ENCODE measurements at places on chromosomes 5 and 9. TPM values are rescaled to one million over a fixed set of nuclear protein-coding genes. Genes with fewer than 3 reads are reported as not detected.

Gene ADAMTS6
- total RNA-seq = 0.32 TPM

Gene SYK
- total RNA-seq = 41.1 TPM

DNA sequence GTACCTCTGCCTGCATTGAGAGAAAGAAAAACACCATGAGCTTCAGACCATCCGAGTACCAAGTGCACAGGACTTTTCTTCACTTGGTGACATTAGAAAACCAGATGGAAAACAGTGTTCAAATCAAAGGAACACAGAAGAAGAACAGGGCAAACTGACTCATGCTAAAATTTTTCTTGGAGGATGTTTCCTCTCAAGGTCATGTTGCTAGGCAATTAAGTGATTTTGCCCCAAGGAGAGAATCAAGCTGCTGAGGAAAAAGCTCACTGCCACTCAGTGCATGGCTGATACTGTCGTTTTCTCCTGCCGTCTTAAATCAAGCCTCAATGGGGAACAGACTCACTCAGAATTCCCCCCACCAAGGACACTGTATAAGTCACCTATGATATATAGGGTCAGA lies 57.9 kb upstream of the SIMC1 start:
- no peak for DNase-seq

Gene PCDHA1
- 0.09 TPM for total RNA-seq

Gene MYORG
- 10.9 TPM for total RNA-seq

- DNase-seq = no peak
These were observed 124.7 kb upstream of the TBC1D2 start for GRCh38 chr9:98380065-98380681.

Gene EFNA5
- total RNA-seq = 3.5 TPM

- DNase-seq = no peak
These were observed 47.8 kb downstream of the KDM4C start for GRCh38 chr9:6805532-6805931.

GRCh38 chr5:116663081-116663480 lies 88.5 kb upstream of the SEMA6A start:
- no peak for DNase-seq

DNA sequence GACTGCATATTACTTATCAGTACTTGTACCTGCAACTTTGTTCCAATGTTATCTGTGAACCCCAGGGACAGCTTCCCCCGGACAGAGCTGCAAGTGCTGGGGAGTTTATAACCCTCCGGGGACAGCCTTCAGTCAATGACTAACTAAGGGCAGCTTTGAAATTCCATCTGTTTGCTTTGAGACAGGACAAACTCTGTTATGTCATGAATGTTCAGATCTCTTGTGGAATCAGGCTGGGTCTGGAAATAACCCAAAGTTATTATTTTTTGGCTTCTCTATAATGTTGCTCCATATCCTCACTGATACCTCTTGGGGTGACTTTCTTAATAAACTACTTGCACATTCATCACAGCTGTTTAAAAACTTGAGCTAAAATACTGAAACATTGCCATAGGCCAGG lies 617.5 kb upstream of the TLE4 start:
- no peak for DNase-seq

Gene CCDC192
- total RNA-seq = not detected

Gene NAIP
- total RNA-seq = 10.1 TPM

DNA sequence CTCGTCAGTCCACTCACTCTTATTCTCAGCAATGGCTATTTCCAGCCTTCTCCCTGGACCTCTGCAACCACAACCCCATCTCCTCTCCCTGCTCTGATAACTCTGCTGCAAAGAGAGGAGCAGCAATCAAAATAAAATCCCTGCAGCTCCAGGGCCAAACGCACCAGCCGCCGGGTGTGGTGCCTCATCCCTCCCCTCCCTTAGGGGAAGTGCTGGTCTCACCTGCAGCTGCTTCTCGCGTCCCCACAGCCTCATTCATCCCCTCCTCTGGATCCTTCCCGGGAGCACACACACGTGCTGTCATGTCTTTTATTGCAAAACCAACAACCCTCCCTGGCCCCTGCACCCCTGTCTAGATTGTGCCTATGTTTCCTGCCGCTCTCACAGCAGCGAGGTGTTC lies 77.8 kb downstream of the TENT4A start:
- DNase-seq = no peak

DNA sequence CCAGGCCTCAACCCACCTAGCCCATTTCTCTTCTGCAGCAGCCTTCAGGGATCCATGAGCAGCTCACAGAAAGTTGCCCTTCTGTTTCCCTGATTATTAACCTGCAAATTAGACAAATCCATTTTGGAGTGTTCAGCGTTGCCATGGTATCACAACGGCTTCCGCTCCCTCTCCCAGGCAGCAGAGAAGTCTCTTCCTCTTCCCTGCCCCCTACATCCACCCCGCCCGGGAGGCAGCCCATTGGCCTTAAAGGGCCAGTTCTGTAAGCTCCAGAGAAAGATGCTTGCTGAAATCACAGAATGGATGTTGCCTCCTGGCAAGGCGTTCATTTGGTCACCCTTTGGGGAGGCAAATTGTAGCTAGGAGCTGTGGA lies 47.7 kb upstream of the BOD1 start:
- no peak for DNase-seq

GRCh38 chr5:123036391-123037103 lies at the start of gene PPIC:
TSS of gene PPIC (minus strand) at chr5:123036725. CDS start at chr5:123036625, 100 bp downstream.
- DNase-seq = peak; percentile 96

DNA sequence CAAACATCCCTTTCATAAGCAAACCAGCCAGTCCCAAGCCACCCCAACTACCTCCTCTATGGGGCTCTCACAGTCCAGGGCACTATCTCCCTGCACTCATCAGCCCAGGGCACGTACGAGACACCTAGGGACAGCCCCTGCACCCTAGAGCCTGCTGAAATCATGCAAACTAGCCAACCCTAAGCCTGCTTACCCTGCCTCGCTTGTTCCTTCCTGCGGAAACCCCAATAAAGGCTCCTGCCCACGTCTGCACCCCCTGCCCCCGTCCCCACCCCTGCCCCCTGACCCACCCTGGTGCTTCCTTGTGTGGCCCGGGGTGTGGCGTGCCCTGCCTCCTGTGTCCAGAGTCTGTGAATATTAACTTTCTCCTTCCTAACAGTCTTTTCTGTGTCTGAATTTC lies 135.9 kb downstream of the GADD45G start:
- no peak for DNase-seq

Gene SPAAR
- total RNA-seq = 0.74 TPM

DNA sequence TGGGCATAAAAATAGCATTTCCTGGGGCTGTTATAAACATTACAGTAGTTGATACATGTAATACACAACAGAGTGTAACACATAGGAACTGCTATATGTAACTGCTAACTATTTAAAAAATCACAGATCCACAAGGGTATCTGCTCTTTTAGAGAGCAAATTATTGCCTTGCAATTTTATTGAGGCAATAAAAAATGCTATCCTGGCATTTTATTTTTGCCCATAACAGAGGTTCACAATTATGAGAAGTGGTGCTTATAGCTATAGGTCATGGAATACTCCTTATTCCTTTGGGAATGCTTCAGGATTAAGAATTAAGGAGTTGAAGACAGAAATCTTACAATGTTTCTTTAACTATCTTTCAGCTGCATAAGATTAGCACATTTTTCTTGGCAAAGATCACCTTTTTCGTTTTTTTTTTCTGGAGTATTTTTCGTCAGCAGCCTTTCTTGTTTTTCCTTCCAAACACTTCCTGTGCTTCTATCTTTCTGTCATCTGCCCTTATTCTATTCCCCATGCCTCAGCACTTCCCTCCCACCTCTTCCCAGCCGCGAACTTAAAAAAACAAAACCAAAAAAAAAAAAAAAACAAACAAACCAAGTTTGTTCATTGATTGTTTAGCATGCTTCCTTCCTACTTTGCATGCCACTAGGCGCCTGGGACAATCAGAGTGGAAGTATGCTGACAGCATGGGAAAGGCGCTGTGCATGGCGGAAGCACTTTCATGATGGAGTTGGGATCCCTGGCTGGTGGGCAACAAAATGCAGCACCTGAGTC lies 264.2 kb downstream of the MAST4 start:
- no peak for DNase-seq

Gene GPR150
- 0.84 TPM for total RNA-seq

- peak; percentile 66 for DNase-seq
These were observed 464 bp downstream of the CEMIP2 start for GRCh38 chr9:71767776-71768321.

GRCh38 chr5:176679365-176680225 lies 32.3 kb downstream of the TSPAN17 start:
- DNase-seq = no peak

Gene SPAG8
- total RNA-seq = 1.8 TPM

DNA sequence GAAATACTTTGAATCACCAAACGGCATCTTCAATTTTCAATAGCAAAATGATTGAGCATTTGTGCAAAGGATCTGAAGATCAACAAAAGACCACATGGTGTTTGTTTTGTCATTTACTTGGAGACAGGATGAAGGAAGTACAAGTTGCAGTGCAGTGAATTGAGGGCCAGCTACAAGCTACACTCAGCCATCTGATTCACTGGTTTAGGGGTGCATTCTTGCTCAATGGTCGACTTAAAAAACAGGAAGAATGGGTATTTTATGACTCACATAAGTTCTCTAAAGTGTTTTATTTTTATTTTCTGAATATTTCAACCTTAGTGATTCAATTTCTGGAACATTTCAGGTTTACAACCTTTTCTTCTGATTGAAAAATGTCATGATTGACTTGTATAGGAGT lies 412.1 kb upstream of the ADAMTSL1 start:
- no peak for DNase-seq

DNA sequence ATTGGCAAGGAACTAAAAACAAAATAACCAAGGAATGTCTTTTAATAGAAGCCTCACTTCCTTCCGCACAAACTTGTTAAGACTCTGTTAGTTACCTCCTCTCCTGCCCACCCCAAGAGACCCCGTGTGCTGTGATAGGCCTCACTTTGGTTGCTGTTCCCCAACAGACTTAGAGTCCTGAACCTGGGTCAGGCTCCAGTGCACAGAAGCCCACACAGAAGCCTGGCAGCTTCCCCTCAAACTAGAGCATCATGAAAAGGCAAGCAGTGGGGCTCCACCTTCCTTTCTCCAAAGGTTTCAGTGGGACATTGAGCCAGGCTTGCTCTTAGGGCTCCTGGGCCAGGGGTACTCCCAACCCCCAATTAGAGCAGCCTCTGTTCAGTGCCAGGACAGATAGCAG lies 230.5 kb downstream of the ESM1 start:
- no peak for DNase-seq

Gene LOX
- total RNA-seq = 3.3 TPM

- no peak for DNase-seq
These were observed 105.4 kb downstream of the DCP2 start for GRCh38 chr5:113081881-113082546.

Gene CBY3
- not detected for total RNA-seq

DNA sequence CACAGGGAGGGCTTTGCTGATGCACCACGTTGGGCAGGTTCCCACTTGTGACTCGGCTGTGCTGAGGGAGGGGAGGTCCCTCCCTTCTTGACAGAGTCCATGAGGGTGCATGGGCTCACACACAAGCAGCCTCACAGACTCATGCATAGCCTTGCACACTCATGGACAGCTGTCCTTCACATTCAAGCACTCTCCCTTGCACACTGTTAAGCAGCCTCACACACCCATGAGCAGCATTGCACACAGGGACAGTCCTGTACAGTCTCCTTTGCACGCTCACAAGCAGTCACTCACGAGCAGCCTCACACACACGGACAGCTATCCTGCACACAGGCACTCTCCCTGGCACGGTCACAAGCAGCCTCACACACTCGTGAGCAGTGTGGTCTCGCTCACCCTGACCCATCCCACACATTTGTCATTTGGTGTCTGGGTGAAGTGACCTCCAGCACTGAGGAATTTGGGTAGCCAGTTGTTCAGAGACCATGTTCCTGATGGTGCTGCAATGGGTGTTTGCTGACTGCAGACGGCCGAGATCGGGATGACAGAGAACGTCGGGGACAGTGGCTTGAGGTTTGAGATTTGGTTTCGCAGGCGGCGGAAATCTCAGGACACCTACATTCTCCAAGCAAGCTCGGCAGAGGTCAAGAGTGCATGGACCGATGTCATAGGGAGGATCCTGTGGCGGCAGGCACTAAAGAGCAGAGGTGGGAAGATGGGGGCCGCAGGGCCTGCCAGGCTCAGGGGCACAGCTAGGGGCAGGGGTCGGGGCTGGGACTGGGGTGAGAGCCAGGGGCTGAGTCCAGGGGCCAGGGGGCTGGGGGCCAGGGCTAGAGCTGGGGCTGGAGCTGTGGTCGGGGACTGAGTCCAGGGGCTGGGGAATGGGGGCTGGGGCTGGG lies 17.7 kb upstream of the LRRC14B start:
- no peak for DNase-seq

- DNase-seq = peak; percentile 68
These were observed 114.8 kb downstream of the WNK2 start for GRCh38 chr9:93298498-93299417.

Gene PCDH1
- total RNA-seq = 12.1 TPM

Gene SPINK13
- total RNA-seq = not detected

- DNase-seq = peak; percentile 43
These were observed 3.3 kb downstream of the NACC2 start for GRCh38 chr9:136091582-136092352.

- no peak for DNase-seq
These were observed 16.9 kb downstream of the COL5A1 start for GRCh38 chr9:134658378-134658955.

DNA sequence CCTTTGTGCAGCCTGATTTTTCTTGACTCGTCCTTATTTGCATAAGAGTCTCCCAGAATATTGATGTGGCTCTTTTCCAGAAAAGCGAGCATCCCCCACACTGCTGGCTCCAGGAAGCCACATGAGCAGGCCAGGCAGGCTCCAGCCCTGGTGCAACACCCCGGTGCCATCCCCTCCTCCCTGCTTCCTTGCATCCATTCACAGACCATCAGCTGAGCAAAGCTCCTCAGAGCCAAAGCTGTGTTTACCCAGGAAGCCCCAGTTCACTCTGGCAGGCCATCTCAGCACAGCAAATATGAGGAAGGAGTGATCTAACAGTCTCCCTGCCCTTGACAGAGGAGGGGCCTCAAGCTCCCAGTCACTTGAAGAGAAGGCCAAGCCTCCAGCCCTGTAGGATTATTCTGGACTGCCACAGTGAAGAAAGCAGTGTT lies 34.4 kb downstream of the INSYN2B start:
- no peak for DNase-seq

DNA sequence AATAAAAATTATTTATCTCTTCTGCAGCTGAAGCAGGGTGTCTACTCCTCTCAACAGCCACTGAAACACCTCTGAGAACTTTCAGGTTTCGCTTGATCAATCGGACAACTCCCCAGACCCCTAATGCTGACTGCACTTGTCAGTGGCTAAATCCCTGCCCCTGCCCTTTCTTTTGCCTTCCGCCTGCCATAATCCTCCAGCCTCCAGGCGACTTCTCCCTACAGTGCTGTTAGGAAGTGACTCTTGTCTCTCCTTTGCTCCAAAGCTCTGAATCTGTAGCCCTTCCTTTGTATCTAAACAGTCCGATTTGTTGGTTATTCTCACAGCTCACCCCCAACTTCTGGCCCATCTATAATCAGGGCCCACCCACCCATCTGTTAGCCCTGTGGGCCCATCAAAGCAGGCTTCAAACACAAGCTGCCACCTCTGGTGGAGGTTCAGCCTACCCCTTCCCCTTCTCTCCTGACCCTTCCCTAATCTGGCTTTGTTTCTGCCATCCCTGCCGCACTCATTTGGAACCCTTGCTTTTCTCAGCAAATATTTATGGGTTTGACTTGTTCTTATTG lies 53.7 kb upstream of the IFNK start:
- DNase-seq = no peak
